ENCODE measurements at places on chromosomes 5 and 9.
A peak's percentile ranks its signal among the peaks of the same experiment; 100 is the strongest.

- peak; percentile 59 for DNase-seq
Observed at GRCh38 chr9:122158202-122158601, 1.4 kb downstream of the NDUFA8 start.

DNA sequence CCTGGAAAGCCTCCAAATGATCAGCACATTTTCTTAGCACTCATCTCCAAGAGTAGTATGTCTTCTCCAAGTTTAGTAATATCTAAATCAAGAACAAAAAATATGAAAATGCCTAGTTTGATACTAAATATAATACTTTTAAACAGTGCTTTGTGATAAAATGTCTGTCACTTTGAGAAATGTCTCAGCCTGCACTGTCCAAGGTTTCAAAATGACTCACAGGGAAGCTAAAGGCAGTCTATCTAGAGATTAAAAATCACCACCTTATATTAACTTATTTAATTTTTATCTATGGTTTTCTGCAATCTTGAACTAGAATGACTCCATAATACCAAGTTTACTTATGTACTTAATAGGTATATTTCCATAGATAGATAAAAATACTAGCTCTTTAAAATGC lies 633.0 kb upstream of the C9orf72 start:
- no peak for DNase-seq

- DNase-seq, result peak; percentile 18
Observed at GRCh38 chr9:9124616-9125015, 1325.0 kb upstream of the DMAC1 start.

DNA sequence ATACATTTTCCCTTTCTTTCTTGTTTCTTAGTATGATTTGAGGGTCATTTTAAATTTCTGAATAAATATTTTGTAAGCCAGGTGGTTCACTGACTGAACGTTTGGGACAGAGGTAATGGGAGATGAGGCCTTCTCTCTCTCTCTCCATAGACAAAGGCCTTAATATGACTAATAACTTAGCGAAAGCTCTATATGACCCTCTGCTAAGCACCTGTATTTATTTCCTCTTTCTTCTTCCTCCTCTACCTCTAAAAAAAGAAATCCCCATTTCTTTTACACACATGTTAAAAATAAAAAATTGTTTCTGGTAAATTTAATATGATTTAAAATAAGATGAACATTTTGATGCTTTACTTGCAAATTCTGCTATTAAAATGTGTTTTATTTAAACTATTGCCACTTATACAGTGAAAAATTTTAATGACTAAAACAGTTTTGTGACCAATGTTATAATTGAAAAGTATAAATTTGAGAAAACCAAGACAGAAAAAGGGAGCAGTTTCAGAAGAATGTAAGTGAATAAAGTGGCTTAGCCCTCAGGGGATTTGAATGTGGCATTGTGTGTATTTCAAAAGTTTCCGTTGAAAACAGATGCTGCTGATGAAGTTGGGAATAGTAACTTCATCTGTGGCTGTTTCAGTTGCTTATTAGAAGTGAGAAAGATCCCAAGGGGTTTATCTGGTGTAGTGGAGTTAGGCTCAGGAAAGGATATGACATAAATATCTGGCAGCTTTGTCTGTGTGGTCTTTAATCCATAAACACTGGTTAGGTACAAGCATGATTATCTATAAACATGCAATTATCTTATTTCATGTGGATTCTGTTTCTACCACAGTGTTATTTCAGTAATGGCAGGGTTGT lies 128.6 kb upstream of the GRHPR start:
- peak; percentile 56 for DNase-seq

- no peak for DNase-seq
Observed at GRCh38 chr5:82150559-82150958, 127.6 kb downstream of the RPS23 start.

DNA sequence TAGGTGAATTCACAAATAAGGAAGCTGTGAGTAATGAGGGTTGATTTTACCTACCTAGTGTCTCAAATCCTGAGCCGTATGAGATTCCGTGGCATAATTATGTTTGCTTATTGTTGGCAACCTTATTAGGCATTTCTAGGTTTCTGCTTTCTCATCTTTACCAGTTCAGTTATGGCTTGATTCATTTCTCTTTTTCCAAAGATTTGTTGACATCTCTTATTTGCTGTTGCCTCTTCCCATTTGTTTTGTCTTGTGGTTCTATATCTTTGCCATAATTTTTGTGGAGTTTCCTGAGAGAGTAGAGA lies 470 bp downstream of the IL31RA start:
- DNase-seq, result no peak

- no peak for DNase-seq
Observed at GRCh38 chr5:142292249-142292648, 32.6 kb downstream of the SPRY4 start.

DNA sequence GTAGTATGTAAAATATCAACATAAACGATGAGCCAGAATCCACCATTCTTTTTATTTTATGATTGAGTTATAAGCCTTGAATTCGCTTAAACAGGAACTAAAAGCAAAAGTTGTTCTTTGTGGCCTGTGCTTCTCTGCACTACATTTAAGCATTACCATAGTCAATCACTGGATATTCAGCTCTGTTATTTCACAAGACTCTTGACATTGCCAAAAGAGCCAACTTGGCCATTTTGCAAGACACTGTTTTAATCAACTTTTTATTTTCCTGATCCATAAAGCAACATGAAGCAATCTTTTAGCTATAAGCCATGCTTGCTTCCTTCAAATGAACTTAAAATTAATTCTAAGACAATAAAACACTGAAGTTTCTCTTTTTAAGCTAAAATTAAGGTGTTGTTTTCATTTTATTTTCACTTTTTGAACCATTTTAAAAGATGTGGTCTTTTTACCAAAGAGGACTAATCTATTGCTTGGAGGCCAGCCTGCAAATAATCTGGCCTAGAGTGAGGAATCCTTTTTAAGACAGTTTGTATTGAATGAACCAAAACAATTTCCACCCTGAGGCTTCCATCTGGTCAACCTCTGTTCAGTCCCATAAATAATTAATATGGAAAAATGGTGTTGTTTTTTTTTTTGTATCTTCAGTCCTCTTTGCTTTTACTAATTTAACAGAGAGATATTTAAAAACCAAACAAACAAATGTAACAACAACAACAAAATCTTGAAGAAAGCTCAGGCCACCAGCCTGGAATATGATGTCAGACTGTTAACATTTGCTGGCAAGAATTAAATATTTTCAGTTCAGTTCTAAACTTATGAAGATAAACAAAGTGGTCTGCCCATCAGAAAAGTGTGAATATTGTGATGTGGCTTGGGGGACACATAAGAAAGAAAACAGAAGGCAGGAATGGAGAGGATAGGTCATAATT lies 274.4 kb downstream of the MARCHF11 start:
- DNase-seq, result peak; percentile 52

GRCh38 chr5:141496038-141496437 lies 7.2 kb downstream of the PCDHGC5 start:
- DNase-seq, result no peak

DNA sequence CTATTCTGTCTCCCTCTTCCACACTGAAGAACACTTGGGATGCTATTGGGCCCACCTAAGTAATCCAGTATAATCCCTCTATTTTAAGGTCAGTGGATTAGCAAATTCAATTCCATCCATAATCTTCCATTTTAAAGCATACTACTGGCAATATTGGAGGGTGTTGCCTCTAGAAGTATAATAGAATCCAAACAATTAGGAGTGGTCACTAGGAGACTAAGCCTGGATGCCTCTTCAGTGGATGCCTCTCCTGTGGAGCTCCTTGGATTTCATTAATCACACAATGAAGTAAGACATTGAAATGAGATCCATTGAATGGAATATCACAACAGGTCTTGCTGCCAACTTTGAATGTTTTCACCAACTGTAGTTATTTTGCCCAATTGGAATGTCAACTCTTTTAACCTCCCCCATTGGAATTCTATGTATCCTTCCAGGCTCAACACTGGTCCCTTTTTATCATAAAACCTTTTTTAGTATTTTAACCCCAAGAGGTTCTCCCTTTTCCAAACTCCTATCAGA lies 311.6 kb downstream of the PLK2 start:
- no peak for DNase-seq

GRCh38 chr5:125552486-125552885 lies 806.0 kb upstream of the ZNF608 start:
- DNase-seq, result no peak

DNA sequence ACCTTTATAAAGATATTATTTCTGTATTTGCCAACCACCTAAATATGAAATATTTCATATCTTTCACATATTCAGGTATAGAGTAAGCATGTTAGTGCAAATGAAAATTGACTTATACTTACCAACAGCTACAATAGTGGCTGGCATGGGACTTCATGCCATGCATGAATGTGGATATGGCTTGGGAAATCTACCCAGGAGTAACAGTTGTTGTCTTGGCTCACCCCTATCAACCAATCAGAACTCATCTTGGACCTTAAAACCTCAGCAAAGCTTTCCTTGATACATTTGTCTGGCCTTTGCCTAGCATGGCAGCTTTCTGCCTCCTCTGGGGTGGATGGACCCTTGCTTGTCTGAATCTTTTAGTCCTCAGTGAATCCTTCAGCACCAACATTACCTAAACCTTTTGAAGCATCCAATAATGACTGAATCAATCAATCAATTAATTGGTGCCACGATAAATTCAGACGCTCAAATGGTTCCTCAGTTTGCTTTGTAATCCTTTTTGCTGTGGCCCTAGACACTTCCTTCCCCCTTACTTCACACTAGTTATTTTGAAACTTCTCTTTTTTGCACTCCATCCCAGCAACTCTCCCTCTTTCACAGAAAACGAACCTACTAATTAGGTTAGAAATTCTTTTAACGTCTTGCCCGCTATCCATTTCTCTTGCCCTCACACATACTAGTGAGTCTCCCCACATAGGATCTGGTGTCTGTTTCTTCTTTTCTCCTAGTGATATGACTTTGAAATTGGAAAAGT lies 132.3 kb upstream of the ZNF608 start:
- DNase-seq, result no peak

- peak; percentile 79 for DNase-seq
Observed at GRCh38 chr9:14170973-14171596, 142.9 kb downstream of the NFIB start.

DNA sequence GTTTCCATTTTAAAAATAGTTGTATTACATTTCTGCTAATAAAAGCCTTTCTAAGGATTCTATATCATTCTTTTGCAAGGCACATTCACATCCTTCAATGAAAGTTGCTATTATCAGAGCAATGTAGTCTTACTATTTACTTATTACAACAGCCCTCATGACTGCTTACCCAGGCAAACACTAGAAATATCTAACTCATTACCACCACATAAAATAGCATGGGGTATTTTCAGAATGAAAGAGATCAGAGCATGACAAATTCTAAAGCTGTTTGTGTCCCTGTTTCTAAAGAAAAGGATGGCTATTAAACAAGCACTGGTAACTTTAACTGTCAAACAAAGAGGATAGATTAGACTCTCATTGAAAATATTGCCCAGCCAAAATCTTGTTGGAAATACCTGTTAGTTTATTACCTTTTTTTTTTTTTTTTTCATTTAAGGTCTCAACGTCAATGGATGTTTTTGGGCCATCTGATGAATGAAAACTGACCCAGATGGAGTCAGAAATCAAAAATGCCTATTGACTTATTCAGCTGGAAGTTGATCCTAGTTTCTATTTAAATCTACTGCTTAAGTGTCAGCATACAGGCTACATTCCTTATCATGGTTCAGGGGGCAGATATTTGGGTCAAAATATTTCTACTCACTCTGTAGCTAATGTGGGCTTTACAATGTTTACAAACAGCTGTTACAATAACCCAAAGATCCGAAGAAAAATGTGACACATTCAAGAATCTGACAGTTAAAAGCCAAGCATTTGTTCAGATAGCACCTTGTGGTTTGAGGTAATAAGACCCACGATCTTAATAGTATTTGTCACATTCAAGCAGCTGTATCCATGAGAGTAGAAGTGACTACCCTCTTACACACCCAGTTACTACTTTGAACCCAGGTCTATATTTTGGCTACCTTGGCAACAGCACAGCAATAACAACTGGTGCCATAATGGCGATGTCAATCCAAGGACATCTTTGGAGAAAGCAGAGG lies 554.8 kb upstream of the MEF2C start:
- DNase-seq, result no peak

- DNase-seq, result no peak
Observed at GRCh38 chr9:70143394-70144130, 99.9 kb downstream of the MAMDC2 start.

- DNase-seq, result no peak
Observed at GRCh38 chr5:2288968-2289367, 406.2 kb upstream of the IRX4 start.

All from fibroblast of pulmonary artery (primary cell).